ENCODE measurements at places on chromosomes 5 and 9.
A peak's percentile ranks its signal among the peaks of the same experiment; 100 is the strongest.

- DNase-seq = no peak
These were observed 77.7 kb downstream of the TMEM174 start for GRCh38 chr5:73250645-73251044.

GRCh38 chr5:156920042-156920860 is 42.8 kb downstream of the TIMD4 start:
- DNase-seq = no peak

- DNase-seq = peak; percentile 19
These were observed 607 bp downstream of the PCSK1 start for GRCh38 chr5:96432216-96433065.

DNA sequence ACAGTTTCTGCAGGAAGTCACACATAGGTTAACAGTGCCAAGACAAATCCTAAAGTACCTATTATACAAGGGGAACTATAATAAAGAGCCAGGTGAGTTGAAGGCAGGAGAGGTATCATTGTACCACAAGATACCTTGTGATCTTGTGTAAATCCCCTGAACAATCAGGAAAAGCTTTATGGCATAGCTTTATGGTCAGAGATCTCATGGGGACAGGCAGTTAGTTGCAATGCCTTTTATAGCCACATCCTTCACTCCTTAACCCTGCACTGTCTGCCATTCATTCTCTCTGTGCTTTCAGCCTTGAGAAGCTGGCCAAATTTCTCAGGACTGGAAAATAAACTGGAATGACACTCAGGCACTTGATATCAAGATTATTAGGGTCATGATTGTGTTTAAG is 97.0 kb downstream of the GHR start:
- no peak for DNase-seq

Data from neural crest cell (in vitro differentiated cells).